Stimulated activated CD8-positive, alpha-beta memory T cell treated with anti-CD3 and anti-CD28 coated beads, Interleukin-15, amount 100 ng/mL, for 1 hour (primary cell): ENCODE measurements at places on chromosomes 2 and 18.

GRCh38 chr2:15694589-15694986, 102.9 kb downstream of the DDX1 start:
- DNase-seq = no peak

- DNase-seq = no peak
These were observed 196.4 kb upstream of the PXDN start for GRCh38 chr2:1940679-1941078.

GRCh38 chr2:200592406-200593075, 6.7 kb downstream of the AOX1 start:
- no peak for DNase-seq

DNA sequence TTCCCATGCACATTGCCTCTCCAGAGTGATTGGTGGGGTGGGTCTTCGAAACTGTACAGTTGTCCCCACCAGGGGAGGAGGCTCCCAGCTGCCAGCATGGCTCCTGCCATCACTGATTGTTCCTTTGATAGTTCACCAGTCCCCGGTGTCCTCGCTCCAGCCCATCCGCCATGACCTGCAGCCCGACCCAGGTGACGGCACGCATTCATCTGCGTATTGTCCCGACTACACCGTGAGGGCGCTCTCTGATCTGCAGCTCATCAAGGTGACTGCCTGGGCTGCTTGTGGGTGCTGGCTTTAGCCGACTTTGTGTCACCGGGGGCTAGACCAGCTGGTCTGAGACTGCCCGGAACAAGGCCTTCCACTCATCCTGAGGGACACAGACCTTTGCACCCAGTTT, 12.4 kb downstream of the CNNM3 start:
- DNase-seq = no peak

- no peak for DNase-seq
These were observed 5.7 kb downstream of the OTX1 start for GRCh38 chr2:63056107-63057050.

GRCh38 chr18:46291149-46291548, 187.0 kb downstream of the HAUS1 start:
- DNase-seq = no peak

- DNase-seq = no peak
These were observed 96.6 kb downstream of the NEDD4L start for GRCh38 chr18:58140387-58141325.

GRCh38 chr2:221231511-221231910, 340.6 kb downstream of the EPHA4 start:
- DNase-seq = no peak

GRCh38 chr2:72138011-72138881, 9.4 kb downstream of the CYP26B1 start:
- no peak for DNase-seq

DNA sequence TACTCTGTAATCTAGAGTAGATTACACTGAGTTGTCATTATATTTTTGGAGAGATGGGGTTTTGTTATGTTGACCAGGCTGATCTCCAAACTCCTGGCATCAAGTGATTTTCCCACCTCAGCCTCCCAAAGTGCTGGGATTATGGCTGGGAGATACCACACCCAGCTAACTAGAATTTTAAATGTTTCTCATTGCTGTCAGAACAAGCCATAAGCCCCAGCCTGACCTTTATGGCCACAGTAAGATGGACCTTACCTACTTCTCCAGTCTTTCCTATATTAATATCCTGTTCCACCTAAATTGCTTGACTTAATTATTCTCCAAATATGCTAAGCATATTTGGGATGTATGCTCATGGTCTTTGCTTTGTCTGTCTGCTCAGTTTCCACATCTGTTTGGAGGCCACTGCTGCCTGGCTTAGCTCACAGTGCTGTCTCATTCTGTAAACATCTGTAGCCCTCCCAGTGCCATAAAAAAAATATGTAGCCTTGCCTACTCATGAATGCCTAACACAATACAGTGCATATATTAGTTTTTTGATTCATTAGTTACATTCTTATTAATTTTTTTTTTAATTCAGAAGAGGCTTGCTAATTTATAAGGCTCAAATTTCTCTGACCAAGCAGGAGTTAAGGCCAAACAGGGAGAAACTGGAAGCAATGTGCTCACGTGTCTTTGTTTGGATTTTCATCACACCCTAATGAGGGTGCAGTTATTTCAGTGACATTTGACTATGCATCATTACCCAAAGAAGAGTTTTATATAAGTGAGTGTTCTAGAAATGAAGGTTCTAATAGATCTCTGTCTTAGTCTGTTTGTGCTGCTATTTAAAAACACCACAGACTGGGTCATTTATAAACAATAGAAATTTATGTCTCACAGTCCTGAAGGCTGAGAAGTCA, 45.3 kb upstream of the PSME4 start:
- no peak for DNase-seq

- no peak for DNase-seq
These were observed 30.7 kb upstream of the LGALSL start for GRCh38 chr2:64423303-64423702.

GRCh38 chr2:129331638-129332037, 647.8 kb upstream of the RAB6C start:
- DNase-seq = no peak

DNA sequence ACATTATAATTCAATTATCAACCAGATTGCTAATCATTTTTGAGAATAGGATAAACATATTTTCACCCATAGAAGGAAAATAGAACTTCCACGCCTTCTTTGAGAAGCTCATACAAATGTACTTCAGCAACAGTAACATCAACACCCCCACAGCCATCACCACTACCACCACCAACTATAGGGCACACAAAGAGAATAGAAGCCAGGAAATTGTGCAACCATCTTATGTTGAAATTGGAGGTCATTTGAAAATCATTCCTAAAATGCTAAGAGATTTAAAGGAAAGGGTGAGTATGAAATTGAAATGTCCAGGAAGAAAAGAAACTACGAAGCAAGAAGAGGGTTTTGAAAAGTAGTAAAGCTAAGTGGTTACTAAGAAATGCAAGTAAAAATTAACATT, 563.4 kb downstream of the ZNF804A start:
- no peak for DNase-seq

GRCh38 chr2:190420801-190421200, 12.6 kb downstream of the MFSD6 start:
- DNase-seq = no peak

DNA sequence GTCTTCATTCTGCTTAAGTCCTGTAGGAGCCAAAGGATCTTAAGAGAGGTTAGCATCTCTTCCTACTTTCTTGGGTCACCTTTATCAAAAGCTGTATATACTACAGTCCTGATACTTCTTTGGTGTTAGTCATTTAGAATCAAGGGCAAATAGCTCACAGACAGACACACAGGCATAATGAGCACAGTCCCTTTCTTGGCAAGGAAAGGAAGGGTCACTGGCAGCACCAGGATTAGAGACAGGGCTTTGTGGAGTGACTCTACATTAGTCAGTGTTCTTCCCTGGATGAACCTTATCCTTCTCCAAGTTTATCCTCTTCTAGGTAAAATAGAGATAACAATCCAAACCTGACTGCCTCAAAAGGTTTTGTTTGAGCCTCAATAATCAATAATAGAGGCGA, 40.0 kb upstream of the NCKAP5 start:
- no peak for DNase-seq

- no peak for DNase-seq
These were observed 652.7 kb upstream of the FANCL start for GRCh38 chr2:58893656-58894351.

GRCh38 chr2:64769392-64770044, 115.8 kb upstream of the SERTAD2 start:
- no peak for DNase-seq

DNA sequence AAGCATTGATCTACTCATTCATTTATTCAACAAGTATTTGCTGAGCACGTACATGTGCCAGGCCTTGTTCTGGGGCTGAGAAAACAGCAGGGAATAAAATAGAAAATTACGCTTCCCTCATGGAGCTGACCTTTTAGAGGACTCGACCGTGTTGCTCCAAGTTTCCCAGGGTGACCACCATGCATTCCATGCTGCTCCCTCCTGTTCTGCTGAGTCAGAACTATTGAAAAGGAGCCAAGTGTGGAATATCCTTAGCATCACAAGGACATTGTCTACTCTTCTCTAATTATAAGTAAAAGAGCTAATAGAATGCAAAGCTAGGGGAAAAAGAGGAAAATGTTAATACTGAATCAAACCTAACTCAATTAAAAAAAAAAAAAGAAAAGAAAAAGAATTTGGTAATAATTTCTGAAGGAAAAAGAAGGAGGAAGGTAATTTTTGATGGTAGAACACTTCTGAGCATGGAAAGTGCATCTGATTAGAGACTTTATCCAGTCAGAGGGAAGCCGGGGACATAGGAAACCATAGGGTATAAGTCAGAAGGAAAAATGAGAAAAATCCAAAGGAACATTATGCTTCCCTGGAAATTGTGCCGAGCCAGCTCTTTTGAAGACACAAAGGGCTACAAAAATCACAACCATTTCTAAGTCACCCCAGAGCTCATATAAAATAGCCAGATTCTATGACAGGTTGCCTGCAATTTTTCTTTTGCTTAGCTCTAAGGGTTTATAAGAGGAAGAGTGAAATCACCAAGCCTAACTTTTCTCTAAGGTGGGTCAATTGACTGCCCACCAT, 339.4 kb downstream of the RND3 start:
- DNase-seq = no peak

DNA sequence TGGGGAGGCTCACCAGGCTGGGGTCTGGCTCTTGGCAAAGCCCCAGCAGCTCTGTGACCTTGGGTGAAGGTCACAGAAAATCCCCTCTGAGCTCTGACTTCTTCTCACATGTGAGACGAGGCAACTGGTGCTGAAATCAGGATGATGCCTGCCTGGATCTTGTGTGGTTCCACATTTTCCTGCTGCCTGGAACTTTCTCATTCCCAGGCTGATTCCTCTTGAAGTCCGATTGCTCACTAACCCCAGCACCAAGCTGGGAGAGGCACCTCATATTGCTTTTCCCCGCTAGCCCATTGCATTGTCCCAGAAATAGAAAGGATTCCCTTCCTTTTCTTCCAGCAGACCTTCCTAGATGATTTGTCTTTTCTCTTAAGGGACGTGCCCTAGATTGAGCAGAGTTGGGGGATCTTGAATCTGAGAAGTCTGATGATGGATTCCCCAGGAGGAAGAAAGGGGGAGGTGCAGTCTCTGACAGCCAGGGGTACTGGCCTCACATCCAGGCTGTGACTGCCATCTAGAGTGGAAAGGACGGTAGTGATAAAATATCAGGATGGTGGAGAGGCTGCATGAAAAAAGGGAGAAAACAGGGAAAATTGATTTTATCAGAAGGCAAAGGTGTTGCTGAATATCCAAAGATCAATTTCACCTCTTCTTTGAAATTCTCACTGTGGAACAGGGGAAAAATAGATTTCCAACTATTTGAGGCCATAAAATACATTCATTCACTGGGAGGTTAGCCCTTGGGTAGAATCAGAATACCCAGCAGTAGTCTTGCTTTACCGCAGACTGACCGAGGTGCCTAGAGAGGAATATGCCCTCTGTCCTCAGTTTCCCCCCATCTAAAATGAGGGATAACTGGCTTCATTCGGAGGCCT, 96.3 kb downstream of the FAM210A start:
- DNase-seq = no peak

- DNase-seq = no peak
These were observed 414.3 kb upstream of the HS6ST1 start for GRCh38 chr2:128732976-128733431.

- DNase-seq = no peak
These were observed 5.7 kb downstream of the KIF1A start for GRCh38 chr2:240814280-240814679.

GRCh38 chr2:19687017-19687659, 214.6 kb downstream of the TTC32 start:
- DNase-seq = no peak

DNA sequence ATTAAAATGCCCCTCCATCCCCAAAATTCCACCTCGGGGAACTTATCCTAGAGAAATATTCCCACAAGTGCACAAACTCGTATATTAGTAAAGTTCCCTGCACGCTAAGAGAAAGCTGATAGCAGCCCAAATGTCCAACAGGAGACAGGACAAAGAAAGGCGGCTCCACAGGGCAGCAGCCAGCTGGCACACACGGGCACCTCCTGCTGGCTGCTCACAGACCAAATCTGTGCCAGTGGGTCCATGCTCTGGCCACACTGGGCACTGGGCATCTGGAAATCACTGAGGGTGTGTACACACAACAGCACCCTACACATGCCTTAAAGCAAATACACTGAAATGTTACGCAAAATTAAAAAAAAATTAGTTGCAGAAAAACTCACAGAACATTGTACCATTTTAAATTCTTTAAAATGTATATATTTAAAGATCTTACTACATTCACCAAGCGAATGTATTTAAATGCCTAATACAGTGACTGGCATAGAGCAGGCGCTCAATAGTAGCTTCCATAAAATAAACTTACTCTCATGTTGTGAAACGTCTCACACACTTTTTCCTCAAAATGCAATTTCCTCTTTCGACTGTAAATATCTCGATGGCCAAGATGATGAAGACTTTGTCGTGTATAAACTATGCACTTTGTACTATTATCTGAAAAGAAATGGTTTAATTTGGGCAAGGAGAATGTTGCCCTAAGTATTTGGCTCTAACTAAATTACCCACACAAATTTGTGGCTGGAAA, 19.4 kb downstream of the ZNF516 start:
- DNase-seq = no peak

- DNase-seq = no peak
These were observed 10.6 kb downstream of the TRABD2A start for GRCh38 chr2:84870306-84870705.

DNA sequence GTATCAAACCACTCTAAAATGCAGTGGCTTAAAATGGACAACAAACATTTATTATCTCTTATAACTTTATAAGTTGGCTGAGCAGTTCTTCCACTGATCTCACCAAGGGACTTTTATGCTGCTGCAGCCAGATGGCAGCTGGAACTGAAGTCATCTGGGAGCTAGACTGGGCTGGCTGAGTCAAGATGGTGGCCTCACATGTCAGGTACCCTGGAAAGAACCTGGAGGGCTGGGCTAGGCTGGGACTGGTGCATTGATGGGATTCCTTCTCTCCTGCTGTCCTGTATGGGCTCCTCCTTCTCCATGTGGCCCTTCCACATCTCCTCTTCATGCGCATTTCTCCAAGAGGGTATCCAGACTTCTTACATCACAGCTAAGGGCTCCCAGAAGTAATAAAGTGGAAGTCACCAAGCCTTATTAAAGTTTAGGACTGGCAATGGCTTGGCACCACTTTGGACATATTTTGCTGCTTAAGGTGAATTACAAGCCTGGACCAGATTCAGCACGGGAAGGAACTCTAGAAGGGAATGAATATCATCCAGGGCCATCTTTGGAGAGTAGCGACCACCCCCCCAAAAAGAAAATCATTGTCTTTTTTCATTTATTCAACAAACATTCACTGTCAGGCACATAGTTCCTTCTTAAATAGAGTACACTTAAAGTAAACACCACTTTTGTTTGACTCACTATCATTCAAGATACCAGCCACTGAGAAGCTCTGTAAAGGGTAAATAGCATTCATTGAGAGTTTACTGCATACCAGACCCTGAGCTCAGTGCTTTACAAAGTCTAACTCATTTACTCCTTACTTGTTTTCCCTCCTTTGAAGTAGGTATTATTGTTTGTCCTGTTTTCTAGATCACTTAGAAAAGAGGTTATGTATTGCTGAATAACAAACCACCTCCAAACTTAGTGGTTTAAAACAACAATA, 138.0 kb downstream of the ZFP36L2 start:
- DNase-seq = no peak
